GM12865 (cell line): ENCODE measurements at places on chromosomes 1 and 21.

- no peak for DNase-seq
Observed at GRCh38 chr1:163509114-163509513, 187.4 kb downstream of the NUF2 start.

GRCh38 chr1:248914796-248915381 lies 8.9 kb downstream of the PGBD2 start:
- DNase-seq, result no peak

DNA sequence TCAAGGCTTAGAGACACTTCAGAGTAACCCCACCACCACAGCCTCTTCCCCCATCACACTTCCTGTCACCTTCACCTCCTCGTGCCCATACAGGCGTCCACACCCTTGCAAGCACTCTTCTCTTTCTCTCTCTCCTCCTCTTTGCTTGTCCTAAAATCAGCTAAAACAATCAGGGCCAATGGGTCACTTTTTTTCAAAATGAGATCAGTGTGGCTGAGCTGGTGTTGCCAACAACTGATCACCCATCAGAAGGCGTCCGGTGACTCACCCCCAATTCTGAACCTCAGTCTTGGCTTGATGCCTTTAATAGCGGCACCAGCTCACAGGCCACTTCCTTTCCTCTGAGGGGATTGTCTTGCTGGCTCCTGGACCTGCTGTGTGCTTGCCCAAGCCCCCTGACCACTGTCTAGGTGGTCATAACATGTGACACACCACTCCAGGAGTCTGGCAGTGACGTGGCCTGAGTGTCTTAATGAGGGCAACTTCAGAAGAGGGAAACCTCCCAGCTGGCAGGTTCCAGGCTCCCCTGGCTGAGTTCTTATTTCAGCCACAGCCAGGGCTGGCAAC lies 1.6 kb downstream of the DRAXIN start:
- DNase-seq, result no peak

GRCh38 chr1:117622726-117623125 lies 16.9 kb downstream of the TENT5C start:
- no peak for DNase-seq

DNA sequence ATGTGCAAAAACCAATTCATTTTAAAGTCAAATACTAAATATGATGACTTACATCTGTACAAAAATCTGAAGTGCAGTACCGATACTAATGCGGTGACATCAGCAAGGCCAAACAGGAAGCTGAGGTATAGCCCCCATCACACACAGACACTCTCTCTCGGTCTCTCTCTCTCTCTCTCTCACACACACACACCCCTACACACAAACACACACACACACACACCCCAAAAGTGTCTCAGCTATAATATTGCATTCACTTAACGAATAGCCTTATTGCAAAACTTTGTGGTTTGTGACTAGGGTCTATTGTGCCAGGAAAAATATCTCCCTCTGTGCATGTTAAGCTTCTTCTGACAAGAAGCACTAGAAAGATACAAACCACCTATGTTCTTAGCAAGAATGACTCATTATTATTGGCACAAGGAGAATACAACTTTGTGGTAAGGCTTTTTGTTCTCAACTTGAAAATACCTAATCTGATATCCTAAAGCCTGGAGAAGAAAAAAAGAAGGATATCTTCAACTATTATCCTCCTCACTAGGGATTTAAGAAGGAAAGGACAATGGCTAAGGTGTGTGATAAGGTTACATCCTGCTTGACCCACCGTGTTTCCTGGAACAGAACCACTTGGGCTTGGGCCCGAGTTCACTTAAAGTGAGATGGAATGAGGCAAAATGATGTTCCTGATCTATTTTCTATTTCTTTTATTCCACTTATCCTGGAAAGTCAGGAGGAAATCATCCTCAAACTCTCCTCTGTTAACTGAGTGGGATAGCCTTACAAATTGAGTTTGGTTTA lies 107.1 kb downstream of the NIBAN1 start:
- peak; percentile 94 for DNase-seq

DNA sequence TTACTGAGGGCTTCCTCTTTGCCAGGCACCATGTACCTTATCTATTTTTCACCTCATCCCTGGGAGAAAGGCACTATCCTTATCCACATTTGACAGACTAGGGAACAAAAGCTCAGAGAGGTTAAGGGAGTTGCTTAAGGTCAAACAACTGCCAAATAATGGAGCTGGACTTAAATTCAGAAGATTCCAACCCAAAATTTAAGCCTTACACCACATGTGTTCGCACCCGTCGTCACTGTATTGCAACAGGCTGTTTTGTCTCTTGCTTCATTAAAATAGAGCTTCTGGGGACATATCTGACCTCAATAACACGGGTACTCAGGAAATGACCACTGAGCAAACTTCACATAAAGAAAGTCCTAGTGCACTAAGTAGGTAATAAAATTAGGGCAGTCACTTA lies 62.0 kb downstream of the TRABD2B start:
- DNase-seq, result no peak

- DNase-seq, result no peak
Observed at GRCh38 chr1:203913073-203913521, 51.7 kb downstream of the SNRPE start.

DNA sequence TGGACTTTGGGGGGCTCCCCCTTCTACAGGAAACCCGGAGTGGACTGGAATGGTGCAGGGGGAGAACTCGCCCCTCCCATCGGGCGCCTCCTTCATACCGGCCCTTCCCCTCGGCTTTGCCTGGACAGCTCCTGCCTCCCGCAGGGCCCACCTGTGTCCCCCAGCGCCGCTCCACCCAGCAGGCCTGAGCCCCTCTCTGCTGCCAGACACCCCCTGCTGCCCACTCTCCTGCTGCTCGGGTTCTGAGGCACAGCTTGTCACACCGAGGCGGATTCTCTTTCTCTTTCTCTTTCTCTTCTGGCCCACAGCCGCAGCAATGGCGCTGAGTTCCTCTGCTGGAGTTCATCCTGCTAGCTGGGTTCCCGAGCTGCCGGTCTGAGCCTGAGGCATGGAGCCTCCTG lies at the start of gene TNFRSF14:
TNFRSF14 (plus strand) TSS at position 95 of the 401 bp plus-strand sequence; CDS start at position 389, 294 bp downstream.
- DNase-seq, result peak; percentile 85

GRCh38 chr1:198333744-198334143 lies 176.9 kb downstream of the NEK7 start:
- DNase-seq, result no peak

GRCh38 chr1:114511032-114511785 lies at the start of gene TRIM33:
Gene TRIM33 (minus strand): TSS chr1:114511203. CDS start chr1:114511076, 127 bp downstream.
- DNase-seq, result peak; percentile 97

DNA sequence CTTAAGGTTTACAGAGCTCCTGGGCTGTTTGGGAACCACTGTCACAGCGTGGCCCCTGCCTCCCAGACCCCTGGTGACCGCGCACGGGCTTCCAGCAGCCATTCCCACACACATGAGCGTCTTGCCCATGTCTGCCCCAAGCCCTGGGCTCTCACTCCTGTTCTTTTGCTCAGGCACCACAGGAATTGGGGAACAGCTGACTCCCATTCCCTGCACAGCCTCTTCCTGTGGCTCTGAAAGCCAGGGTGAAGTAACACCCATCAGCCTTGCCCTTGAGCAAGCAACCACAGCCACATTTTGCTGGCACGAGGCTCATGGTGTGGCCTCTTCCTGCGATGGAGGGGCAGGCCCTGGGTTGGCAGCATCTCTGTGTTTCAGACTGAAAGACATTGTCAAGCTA lies 14.3 kb upstream of the GPR157 start:
- DNase-seq, result no peak

DNA sequence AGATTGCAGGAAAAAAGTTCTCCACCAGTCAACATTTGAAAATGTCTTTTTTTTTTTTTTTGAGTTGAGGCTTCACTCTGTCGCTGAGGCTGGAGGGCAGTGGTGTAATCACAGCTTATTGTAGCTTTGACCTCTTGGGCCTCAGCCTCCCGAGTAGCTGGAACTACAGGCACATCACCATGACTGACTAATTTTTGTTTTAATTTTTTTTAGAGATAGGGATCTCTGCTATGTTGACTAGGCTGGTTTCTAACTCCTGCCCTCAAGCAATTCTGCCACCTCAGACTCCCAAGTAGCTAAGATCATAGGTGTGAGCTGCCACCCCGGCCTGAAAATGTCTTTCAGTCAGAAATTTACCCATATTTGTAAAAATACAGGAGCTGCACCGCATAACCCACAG lies 30.6 kb upstream of the USP24 start:
- DNase-seq, result no peak

GRCh38 chr1:95640746-95641145 lies 406.7 kb downstream of the RWDD3 start:
- no peak for DNase-seq

DNA sequence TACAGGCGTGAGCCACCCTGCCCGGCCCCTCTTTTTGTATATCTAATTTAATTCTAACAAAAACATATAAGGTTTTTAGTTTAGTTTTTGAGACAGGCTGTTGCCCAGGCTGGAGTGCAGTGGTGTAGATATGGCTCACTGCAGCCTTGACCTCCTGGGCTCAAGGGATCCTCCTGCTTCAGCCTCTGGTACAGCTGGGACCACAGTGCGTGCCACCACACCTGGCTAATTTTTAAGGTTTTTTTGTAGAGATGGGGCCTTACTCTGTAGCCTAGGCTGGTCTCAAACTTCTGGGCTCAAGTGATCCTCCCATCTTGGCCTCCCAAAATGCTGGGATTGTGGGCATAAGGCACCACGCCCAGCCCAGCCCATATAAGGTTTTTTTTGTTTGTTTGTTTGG lies 18.8 kb downstream of the ENSA start:
- no peak for DNase-seq

GRCh38 chr1:6373961-6374720 lies 19.4 kb downstream of the ACOT7 start:
- no peak for DNase-seq

GRCh38 chr1:221727146-221728036 lies 14.5 kb downstream of the DUSP10 start:
- peak; percentile 60 for DNase-seq

DNA sequence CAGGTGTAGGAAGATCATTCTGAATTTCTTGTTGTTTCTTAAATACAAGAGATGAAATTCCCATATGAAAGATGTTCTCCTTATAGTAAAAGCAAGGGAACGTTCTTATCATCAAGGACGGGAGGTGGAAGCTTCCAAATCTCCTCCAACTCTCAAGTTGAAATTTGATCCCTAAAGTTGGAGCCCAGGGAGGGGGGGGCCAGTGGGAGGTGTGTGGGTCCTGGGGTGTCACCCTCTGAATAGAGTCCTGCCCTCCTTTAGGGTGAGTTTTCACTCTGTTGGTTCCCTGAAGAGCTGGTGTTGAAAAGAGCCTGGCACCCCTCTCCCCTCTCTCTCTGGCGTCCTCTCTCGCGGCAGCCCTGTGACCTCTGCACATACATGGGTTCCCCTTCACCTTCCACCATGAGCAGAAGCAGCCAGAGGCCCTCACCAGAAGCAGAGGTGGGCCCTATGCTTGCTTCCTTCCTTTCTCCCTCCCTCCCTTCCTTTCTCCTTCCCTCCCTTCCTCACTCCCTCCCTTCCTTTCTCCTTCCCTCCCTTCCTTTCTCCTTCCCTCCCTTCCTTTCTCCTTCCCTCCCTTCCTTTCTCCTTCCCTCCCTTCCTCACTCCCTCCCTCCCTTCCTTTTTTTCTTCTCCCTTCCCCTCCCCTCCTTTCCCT lies 10.0 kb upstream of the TRIM17 start:
- no peak for DNase-seq

DNA sequence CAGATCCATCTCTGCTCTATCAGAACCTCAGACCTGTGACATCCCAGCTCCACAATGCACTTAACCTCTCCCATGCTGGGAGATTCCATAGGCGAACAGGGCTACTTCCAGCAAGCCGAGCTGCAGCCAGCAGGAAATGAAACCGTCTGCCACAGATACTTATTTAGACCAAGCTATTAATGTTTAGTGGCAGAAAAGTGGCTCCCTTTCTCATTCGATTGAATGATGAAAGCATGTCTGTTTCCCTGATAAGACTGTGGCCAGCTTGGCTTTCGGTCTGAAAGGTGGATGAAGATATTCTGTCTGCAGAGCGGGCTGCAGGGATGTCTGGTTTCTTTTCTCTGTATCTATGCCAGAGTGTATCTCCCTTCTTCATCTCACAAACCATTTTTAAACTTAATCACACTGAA lies 146.4 kb downstream of the GREM2 start:
- DNase-seq, result no peak

- no peak for DNase-seq
Observed at GRCh38 chr1:59552007-59552406, 255.1 kb downstream of the FGGY start.

DNA sequence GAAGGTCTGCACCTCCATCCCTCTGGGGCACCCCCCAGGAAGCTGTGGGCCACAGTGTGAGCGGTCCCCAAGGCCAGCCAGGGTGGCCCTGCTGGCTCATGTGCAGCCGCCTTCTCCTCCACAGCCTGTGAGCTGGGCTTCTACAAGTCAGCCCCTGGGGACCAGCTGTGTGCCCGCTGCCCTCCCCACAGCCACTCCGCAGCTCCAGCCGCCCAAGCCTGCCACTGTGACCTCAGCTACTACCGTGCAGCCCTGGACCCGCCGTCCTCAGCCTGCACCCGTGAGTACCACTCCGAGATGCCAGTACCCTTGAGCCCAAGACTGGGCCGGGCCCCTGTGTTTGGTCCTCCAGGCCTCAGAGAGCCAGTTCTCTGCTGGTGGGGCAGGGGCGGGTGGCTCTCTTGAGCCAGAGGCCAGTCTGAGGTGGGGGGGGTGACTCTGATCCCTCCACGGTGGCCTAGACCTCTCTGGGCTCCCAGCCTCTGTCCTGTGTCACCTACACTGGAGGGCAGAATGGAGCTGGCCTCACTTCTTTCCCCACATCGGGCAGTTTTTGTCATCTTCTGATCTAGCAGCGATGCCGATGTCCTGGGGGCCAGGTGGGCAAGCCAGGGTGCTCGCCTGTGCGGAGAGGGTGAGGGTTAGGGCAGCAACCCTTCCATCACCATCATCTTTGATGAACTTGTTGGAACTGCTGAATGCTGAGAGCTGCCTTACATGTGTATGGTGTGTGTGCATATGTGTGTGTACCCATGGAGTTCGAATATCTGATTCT lies 23.3 kb downstream of the EPHA8 start:
- no peak for DNase-seq

- DNase-seq, result no peak
Observed at GRCh38 chr1:172107316-172107975, 266.1 kb downstream of the DNM3 start.

GRCh38 chr1:34366875-34367624 lies 190.3 kb downstream of the C1orf94 start:
- DNase-seq, result peak; percentile 23

DNA sequence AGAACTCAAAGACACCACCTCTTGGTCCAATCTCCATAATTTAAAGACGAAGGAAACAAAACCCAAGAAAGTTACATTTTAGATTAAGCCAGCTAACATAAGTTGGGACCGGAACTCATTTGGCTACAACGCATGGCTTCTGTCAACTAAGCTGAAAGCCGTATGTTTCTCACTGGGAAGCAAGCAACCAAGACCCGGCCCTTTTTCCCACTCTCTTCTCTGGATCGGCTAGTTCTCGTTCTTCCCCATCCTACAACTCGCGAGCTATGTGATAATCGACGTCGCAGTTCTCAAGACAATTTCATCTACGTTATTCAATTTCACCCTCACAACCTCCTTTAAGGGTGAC lies 601 bp downstream of the CCT8 start:
- peak; percentile 51 for DNase-seq

- DNase-seq, result no peak
Observed at GRCh38 chr1:161506336-161507223, 1.3 kb downstream of the FCGR2A start.

- no peak for DNase-seq
Observed at GRCh38 chr1:216549796-216550195, 126.5 kb upstream of the USH2A start.

- no peak for DNase-seq
Observed at GRCh38 chr1:39110325-39110851, 84.2 kb downstream of the NDUFS5 start.

- DNase-seq, result no peak
Observed at GRCh38 chr1:199619223-199619622, 408.3 kb upstream of the NR5A2 start.
